Right kidney (tissue), 9 donors: ENCODE measurements at places on chromosomes 2 and 18.

DNA sequence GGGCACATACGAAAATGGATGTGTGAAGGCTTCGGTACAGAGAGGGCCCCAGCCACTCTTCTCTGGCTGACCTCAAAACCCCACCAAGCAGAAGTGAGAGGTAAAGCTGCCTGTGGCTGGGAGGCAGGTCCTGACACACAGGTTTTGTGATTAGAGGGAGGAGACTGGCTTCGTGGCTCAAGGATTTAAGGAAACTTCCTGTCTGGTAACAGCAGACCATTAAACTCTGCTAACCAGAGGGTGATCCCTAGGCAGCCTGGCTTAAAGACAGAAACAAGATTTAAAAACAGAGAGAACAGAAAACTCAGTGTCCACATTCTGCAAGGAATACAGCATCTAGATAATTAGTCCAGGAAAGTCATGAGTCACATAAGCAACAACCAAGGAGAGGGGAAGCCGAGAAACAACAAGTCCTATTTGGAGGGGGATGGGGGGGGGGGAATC, 101.9 kb downstream of the NFATC1 start:
- DNase-seq, result no peak

DNA sequence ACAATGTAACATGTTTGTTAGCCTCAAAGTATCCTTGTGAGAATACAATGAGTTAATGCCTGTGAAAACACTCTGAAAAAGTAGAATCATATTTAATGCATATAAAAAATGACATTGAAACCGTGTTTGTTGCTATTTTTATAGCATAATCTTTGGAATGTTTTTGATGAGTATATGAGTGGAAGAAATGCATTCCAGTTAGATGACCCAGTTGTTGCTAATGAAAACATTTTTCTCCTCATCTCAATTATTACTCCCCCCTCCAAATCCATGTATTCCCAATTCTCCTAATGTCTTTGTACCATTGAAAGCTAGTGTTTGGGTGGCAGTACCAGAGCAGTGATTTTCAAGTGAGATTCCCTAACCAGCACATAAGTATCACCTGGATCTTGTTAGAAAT, 67.1 kb upstream of the DSEL start:
- no peak for DNase-seq

- no peak for DNase-seq
These were observed 11.8 kb upstream of the TWSG1 start for GRCh38 chr18:9322744-9323143.

DNA sequence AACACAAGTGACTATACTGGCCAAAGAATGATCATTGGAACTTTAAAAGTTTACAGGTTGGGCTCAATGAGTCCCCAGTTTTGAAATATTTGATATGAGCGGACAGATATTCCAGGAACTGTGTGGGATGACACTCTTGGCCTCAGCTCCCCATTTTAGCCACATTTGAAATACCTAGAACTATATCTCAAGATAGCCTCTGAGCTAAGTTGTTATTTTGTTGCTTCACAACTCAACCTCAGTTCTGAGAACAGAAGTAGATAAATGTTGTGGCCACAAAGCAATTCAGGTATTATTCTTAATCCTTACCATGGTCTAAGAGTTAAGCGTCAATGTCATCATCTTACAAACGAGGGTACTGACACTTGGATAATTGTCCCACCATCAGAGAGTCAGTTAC, 172.2 kb upstream of the SETBP1 start:
- DNase-seq, result no peak

- no peak for DNase-seq
These were observed 38.8 kb upstream of the DNER start for GRCh38 chr2:229752970-229753729.

DNA sequence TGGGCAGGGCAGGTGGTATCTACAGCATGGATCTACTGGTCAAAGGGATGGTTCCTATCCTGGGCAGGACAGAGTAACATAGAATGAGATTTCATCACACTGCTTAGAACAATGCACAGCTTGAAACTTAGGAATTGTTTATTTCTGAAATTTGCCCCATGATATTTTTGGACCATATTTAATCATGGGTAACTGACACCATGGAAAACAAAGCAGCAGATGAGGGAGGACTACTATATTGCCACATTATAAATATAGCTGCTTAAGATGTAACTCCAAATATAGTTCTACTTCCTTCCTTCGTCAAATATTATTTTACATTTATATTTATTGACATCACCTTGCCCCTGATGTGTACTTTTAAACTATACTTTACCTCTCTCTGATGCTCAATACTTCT, 254.7 kb downstream of the PTPRM start:
- no peak for DNase-seq

DNA sequence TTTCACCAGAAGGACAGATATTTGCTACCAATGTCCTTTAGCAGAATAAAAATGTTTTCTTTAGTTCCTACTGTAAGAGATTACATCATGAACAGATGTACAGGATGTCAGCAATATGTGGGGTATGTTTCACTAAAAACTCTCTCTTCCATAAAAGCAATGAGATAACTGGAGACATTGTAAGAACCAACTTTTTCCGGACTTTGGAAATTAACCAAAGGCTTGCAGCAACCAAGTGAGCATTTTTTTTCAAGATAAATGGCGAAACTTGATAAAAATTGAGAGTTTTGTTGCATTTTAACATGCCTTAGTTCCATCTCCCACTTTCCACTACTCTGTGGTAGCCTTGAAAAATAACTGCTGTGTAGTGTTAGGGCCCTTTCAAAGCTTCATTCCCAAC, 429.8 kb upstream of the CDH2 start:
- DNase-seq, result no peak

DNA sequence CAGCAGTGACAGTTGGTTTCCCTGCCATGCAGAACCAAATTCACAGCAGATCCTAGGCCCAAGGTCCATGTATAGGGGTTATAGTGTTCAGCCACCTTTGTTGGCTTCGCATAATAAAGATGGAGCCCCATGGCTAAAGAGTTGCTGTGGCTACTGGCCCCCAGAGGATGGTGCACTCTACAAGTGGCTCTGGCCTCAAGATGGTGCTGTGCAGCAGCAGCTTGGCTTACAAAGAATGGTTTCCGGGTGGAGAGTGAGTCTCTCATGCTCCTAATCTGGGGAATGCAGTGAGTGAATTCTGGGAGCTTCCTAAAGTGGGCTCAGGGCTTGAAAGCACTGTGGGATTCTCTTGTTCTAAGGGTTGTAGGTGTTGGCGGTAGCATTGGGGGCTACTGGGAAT, 1199.7 kb downstream of the CNTNAP5 start:
- DNase-seq, result no peak

DNA sequence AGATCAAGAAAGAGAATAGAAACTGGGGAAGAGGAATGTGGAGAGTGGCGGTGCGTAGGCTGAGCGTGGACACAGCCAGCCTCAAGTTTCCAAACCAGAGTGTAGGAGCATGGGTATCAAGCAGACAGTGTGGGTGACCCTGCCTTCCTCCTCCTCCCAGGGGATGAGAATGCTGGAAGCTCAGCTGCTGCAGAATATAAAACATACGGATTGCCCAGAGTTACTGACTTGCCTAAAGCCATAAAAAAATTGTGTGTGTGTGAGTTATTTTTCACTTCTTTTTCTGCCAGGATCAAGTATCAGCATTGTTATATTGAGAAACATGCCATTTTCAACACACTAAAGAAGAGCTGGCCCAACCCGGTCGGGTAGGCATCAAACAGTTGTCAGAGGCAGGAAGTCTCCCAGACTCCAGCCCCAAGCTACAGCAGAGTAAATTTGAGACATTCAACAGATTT, 333.3 kb upstream of the ACVR2A start:
- DNase-seq, result peak; percentile 30

DNA sequence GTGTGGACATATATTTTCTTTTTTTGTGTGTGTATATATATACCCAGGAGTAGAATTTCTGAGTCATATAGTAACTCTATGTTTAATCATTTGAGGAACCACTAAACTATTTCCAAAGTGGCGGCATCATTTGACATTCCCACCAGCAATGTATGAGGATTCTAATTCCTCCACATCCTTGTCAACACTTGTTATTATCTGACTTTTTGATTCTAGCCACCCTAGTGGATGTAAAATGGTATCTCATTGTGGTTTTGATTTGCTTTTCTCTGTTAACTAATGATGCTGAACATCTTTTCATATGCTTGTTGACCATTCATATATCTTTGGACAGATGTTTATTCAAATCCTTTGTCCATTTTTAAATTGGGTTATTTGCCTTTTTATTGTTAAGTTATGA, 120.3 kb downstream of the TGFA start:
- no peak for DNase-seq

- DNase-seq, result peak; percentile 32
These were observed 102.2 kb downstream of the PTPRM start for GRCh38 chr18:7669361-7669760.

DNA sequence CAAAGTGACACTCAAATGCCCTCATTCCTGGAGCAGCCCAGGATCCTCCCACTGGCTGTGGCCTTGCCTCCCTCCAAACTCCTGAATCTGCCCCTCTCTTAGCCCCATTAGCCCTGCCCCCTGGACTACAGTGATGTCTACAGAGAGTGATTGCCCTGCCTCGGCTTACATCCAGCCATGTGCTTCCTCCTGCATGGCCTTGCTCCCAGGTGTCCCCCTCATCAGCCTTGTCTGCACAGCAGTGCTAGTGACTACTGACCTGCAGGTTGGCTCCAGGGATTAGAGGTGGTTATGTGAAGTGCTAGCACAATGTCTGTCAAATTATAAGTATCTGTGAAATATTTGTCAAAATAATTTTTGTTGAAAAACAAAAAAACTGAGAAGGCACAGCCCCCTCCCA, 259.1 kb upstream of the MYT1L start:
- no peak for DNase-seq

- no peak for DNase-seq
These were observed 134.5 kb upstream of the CTAGE1 start for GRCh38 chr18:22552254-22552653.

DNA sequence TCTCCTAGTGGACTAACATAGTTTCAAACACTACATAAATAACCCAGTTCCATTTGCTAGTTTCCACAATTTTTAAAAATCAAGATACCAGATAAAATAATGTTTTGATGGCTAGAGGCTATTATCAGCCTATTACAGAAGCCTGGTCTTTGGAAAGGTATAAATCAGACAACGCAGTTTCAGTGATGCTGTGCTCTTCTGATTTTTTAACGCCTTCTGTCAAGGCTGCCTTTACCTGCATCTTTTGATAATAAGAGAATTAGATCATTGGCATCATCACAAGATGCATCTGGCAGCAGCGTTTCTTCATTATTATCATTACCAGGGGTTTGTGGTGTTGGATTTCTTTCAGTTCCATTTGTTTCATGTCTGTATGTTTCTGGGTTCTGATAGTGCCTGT, 268.7 kb downstream of the MTX2 start:
- DNase-seq, result no peak

GRCh38 chr2:24456599-24457556, 34.2 kb upstream of the NCOA1 start:
- no peak for DNase-seq

- no peak for DNase-seq
These were observed 52.6 kb upstream of the ATP5MC3 start for GRCh38 chr2:175234153-175234552.

GRCh38 chr2:136000502-136000901, 15.1 kb upstream of the DARS1 start:
- DNase-seq, result peak; percentile 14

DNA sequence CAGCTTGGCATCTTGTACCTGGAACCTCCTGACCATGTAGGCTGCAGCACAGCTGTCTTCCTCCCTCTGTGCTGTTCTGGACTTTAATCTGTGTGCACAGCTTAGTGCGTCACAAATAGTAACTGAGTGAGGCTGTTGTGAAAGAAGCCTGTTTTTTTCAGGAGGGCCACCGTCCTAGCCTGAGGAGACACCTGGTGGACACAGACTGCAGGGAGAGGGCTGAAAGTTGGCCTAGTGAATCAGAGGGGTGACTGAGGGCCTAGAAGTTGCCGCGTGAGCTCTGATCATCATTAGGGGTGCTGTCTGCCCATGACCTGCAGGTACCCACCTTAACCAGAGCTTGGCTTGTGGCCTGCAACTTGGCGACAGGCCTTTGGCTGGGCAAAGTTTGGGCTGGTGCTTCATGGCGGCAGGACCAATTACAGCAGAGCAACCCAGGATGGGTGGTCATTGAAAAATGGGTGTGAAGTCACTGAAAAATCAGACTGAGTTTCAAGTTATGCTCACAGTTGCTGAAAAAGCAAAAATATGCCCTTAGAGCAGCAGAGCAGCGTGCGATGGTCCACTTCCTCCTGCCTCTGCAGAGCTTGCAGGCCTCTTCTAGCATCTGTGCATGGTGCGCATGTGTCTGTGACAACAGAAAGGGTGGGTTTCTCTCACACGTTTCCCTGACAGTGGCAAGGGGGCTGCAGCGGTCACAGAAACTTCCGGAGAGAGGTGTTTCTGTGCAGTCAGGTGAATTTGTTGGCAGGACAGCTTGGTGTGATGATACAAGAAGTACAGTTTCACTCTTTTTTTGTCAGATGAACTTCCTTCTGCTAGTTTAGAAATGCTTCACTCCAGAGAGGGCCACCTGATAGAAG, 9.6 kb downstream of the GDF7 start:
- DNase-seq, result no peak

- DNase-seq, result no peak
These were observed 142.5 kb downstream of the NCK2 start for GRCh38 chr2:105887256-105887655.

DNA sequence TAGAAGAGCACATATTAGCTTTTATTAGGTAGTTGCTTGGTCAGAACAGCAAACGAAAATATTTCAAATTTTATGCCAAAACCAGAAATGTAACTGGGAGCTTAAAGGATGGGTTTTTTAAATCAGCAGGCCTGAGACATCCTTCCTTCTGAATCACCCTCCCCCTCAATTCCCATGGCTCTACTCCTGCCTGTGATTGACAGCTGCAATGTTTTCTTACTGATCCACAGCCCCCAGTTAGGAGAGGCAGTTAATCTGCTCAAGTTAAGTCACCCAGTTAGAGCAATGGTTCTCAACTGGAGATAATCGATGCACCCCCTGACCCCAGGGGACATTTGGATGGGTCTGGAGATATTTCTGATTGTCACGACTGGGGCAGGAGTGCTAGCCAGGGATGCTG, 24.9 kb downstream of the KCTD18 start:
- DNase-seq, result no peak
